ENCODE measurements at places on chromosomes 6 and 20.

DNA sequence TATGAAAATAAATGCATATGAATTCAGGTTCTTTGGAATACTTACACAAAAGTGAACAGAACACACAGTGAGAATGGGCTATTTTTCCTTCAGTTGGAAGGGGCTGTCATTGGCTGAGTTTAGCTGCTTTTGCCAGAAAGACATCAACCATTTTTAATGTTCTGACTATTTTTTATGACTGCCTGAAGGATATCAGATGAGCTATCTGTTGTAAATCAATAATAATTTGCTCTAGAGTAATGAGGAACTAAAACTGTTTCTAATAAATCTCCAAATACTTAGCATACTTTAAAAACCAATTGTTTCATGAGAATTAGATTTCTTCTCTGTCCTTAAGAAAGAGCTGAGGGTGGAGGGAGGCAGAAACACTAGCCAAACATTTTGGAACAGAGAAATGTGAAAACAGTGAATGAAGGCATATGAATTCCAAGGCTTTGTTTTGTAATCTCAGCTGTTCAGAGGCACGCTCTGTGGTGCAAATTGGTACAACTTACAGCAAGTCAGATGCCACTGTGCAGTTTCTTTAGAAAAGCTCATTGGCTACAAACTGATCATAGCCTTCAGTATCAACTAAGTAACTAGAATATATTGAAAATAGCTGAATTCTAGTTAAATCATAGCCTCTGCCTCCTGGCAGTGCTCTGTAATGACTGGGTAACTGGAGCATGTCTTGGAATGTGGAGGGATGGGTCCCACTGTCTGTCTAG lies 228.9 kb upstream of the JAG1 start:
- DNase-seq: no peak

GRCh38 chr6:136095986-136096385 lies 154.1 kb downstream of the MTFR2 start:
- no peak for DNase-seq

DNA sequence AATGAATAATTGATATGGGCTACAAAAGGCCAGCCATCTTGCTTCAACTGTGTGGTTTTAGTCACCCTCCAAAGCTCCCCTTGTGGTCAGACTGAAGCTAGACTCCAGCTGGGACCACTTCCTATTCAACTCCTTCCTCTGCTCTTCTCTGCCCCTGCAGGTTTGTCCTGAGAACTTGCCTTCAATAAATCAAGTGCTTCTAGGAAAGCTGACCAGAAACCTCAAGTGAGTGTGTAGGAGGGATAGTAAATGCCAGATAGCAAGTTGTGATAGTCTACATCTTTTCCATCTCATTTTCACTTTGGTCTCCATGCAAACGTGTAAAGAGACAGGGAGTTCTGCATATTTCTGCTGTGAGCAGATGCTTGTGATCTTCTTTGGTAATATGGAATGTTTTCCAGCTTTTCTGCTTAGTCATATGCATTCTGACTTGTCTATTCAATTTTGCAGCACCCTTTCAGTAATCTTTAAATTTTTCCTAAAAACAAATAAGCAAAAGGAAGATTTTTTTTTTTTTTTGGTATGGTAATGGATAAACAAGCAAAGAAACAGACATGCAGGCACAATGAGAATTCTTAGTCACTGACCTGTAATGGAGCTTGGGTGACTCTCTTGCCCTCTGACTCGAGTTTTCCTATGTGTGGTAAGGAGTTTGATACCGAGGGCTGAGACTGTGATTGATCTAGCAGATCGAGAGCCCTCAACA lies 201.3 kb upstream of the BTBD3 start:
- peak; percentile 49 for DNase-seq

DNA sequence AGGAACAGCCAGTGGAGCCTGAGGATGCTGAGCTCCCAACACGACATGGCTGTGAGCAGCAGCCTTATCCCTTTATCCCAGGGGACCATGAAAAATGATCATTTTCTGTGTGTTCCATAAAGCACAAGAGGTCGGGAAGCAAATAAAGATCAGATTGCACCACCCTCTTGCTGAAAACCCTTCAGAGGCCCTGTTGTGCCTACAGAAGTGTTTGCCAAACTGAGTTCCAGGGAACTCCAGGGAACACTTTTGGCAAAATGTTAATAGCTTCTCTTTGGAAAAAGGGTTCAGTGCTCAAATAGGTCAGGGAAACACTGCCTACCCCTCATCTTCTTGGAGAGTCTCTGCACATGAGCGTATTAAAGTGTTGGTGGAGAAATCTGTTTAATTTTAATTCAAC lies 24.4 kb downstream of the ARMC2 start:
- no peak for DNase-seq

- no peak for DNase-seq
These were observed 60.0 kb downstream of the TOX2 start for GRCh38 chr20:43974695-43975094.

DNA sequence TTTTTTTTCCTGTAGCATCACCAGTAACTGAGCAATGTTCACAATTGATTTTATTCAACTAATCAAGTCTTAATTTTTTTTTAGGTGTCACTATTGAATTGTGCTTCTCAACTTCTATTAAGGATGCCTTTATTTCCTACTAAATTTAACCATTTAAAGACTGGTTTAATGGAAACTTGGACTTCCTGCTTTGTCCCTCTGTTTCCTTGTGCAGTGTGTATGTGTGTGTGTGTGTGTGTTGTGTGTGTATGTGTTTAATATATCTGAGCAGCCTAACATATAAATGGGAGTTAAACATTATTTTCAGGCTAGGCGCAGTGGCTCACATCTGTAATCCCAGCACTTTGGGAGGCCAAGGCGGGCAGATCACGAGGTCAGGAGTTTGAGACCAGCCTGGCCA lies 1.8 kb downstream of the SERPINB6 start:
- no peak for DNase-seq

- DNase-seq: no peak
These were observed 149.3 kb upstream of the FOXQ1 start for GRCh38 chr6:1162367-1163275.

DNA sequence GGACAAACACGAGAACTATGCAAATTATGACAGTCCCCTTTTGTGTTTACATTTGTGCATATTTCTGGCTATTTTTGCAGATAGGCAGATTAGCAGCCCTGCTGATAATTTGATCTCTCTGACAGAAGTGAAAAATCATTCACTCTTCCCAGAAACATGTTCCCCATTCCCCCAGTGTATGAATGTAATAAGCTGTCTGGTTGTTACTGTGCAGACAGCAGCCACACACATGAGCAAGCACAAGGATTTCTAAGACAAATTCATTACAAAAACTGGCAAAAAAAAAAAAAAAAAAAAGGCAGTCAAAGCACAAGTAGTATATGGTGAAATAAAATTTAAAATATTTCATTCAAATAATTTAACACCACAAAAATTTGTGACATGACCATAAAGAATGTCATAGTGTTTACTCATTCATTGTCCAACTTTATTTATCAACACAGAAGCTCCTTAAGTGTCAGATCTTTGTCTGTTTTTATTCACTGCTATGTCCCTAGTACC lies 95.5 kb upstream of the VGLL2 start:
- no peak for DNase-seq

DNA sequence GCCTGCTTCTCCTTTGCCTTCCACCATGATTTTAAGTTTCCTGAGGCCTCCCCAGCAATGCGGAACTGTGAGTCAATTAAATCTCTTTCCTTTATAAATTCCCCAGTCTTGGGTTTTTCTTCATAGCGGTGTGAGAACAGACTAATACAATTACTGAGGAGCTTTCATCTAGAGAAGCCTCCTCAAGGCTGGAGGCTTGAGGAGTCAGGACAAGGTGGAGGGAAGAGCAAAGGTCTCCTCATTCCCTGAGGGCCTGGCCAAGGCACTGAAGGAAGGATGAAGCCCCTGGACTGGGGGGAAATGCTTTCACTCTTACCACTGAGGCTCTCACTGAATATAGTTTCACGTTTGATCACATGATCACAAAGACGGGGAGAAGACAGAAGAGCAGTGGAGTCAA lies 118.2 kb downstream of the MAN1A1 start:
- DNase-seq: no peak

DNA sequence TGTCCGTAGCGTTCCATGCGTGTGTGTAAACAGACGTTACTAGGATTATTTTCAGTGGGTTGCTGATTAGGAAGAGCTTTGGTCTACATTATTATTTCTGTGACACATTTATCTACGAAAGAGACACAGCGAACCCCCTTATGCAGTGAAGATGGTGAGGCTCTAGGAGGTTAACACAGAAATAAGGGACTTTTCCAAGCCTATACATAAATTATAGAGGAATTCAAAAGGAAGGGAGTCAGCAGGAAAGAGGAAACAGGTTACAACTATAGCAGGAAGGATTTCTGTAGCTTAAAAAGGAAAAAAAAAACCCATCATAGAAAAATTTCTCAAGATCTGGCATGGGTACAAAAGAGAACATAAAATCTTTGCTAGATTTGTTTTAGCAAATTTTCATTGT lies 12.9 kb upstream of the RPS6KA2 start:
- DNase-seq: no peak

DNA sequence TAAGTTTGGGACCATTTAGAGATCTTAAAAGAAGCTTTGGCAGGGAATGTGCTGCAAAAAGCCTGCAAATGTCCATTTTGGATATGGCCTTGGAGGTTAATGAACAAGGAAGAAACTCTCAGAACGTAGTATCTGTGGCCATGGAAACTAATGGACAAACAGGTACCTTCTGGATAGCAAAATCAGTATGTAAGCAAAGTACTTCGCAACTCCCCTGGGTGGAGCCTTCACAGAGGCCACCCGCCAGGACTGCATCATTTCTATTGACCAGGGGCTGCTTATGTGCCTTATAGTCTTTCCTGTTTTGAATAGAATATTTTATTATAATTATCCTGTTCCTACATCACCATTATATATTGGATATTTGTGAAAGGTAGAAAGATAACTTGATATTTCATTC lies 510.8 kb upstream of the SYNCRIP start:
- DNase-seq: no peak

DNA sequence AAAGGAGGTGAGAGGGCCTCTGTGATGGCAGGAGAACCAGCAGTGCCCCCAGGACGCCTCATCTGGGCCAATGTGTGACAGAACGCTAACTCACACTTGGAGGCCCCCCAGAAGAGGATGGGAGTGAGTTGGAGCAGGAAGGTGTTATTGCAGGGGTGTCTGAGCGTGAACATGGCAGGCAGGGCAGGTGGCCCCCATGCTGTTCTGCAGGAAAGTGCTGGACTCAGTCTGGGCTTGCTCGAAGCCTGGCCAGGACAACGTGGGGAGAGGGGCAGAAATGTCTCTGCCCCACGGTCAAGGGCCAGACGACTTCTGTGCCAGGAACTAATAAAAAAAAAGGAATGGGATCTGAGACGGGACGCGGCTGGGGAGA lies 931 bp upstream of the EBF4 start:
- no peak for DNase-seq
